ENCODE measurements at places on chromosomes 11 and 22.

DNA sequence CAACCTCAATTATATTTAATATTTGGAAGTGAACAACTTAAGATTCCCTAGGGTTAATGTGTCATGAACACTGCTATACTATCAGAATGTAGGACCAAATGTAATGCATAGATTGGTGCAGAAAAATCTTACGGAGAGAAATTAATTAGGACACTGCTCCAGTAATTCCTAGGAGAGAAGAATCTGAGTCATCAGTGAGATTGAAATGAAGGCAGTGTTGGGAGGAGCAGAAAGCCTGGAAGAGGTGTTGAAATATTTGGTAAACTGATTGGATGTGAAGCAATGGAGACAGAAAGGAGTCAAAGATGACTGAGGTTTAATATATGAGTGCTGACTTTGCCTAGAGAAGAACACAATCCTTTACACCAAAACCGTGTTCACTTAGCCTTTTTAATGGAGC, 836.0 kb downstream of the FAM181B start:
- DNase-seq: no peak

GRCh38 chr11:111331711-111332479, 33.5 kb downstream of the POU2AF3 start:
- DNase-seq: no peak

GRCh38 chr11:36487619-36488018, 22.5 kb downstream of the TRAF6 start:
- no peak for DNase-seq

- no peak for DNase-seq
Observed at GRCh38 chr11:125289419-125290098, 125.0 kb downstream of the PKNOX2 start.

GRCh38 chr11:93348930-93349329, 18.4 kb downstream of the DEUP1 start:
- DNase-seq: no peak

GRCh38 chr22:49307481-49307830, 520.2 kb downstream of the BRD1 start:
- no peak for DNase-seq

DNA sequence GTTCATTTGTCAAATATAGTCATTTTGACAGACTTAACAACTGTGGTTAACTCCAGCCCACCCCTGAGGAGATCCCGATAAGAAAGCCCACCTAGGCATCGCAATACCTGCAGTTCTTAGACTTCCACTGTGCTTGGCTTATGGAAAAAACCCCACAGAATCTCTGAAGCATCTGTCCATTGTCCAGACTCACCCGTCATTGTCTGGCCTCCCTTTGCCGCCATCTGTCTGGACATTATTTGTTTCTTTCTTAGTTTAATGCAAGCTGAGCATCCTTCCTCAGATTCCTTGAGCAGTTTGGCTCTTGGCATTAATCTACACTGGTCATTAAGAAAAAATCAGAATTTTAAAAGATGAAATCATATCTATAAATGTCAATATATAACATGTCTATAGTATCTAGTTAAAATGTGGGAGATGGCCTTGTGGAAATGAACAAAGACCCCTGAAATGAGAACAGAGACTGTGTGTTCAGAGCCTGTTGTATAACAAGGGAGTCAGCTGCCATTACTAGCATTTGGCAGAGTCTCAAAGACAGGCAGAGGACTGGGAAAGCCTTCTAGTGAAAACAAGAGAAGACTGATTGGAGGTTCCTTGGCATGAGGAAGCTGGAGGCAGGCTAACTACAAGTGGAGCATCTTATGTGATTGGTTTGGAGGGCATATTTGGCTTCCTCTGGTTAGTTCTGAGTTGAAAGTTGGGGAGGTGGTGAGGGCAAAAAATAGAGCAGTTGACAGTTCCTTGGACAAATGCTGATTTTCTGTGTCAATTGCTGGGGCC, 80.4 kb downstream of the SPON1 start:
- DNase-seq: no peak

DNA sequence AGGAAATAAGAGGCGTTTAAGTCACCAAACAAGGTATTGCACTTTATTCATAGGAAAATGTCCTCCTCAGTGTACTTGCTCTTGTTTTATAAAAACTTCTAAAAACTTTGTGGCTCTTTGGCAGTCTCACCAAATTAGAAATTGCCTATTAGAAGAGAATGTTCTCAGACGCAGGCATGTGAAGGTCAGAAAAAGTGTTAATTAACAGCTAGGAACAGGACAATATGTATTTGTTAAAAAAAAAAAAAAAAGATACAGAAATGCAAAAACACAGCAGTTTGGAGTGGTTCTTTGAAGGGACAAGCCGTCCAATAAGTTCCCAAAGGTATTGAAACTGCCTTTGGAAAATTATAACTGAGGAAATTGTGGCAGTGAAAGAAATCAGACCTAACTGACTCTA, 67.9 kb downstream of the SLC25A17 start:
- DNase-seq: no peak

GRCh38 chr11:93219440-93219839, 21.6 kb upstream of the SLC36A4 start:
- no peak for DNase-seq

DNA sequence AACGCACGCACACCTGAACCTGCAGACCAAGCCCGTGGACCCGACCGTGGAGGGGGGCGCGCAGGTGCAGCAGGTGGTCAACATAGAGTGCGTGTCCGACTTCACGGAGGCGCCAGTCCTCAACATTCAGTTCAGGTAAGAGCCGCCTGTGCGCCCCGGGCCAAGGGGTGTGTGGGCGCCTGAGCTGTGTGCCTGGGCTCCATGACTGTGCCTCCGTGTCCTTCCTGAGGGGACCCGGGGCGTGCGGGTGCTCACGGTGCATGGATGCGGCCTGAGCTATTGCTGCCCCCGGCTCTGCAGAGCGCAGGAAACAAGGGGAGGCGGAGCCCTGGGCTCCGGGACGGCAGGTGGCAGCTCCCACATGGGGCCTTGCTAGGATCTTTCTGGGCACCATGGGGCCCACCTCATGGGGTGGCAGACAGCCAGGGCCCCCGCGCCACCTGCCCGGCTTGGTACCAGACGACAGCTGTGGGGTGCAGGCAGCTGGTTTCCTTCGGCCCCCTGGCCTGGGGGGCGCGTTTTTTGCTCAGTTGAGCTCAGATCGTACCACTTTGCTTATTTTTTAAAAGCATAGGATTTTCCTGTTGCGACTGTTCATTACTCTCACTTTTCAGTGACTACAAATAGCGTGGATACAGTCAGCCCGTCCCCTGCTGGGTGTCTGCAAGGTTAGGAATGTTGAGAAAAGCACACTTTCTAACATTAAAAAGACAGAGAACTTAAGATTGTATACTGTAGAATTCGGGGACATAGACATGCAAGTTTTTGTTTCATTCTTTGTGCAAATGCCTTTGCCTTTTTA, 28.3 kb downstream of the MUC6 start:
- DNase-seq: no peak

DNA sequence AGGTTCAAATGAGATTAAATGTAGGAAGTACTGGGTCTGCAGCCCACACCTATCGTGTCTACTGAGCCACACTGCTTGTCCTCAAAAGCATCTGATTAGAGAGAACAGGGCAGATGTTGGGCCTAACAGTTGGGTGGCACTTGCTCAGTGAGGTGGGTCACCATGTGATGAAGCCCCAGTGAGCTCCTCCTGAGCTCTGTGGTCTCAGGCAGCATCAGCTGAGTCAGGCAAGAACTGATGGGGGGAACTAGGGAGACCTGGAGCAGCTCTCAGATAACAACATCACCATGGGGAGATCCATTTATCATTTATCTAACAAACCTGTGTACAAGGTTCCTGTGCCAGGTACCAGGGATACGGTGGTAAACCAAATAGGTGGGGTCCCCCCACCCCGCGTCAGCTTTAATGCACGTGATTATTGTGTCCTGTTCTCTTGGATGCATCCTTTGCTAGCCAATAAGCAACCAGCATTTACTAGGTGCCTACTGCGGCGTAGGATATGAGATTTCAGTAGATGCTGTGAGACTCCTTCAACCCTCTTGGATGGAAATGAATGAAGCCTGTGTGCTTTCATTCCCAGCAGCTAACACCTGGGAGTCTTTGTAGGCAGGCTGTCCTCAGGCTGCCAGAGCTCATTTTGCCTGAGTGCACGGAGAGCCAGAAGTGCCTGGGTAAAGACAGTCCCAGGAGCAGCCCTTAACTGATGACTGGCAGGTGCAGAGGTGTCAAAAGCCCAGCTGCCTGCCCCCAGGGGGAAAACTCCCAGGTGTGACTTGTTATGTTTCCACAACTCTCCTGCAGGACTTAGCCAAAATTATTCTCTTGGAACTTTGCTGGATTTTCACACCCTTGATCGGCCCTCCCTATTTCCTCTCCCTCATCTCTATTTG, 73.6 kb upstream of the NARS2 start:
- no peak for DNase-seq

DNA sequence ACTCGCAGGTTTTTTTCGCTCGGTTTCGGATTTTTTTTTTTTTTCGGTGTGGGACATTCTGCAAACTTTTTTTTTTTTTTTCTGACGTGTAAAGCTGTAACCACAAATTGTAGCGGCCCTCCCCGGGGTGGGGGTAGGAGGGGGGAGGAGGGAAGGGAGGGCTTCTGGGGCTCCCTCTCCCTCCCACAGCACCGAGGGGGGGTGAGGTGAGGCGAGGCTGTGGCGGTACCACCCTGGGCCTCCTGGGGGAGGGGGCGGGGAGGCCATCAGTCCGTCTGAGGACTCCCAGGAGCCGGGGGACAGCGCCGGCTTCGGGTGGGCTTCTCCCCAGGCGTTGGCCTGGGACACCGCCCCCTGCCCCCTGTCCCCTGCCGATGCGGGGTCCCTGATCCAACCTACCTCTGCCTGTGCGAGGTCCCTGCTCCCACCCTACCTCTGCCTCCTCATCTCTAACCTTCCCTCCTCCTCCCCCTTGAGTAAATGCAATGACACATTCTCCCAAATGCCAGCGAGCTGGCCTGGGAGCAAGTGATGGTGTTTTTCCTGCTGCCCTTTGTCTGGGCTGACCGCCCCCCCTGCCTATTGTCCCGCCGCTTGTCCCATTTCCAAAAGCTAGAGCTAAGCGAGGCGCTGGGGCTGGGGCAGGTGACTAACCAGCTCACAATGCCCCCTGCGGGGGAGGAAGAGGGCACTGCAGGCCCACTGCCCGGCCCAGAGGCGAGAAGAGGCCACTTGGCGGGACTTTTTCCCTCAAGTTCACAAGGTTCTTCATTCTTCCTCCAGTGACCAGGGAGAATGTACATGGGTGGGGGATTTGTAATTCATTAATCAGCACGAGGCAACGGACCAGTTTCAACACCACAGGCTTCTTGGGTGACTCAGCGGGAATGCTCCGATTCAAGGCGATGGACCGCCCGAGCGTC, 511 bp upstream of the CLCF1 start:
- peak; percentile 53 for DNase-seq

- DNase-seq: no peak
Observed at GRCh38 chr11:95092549-95093324, 3.1 kb downstream of the ENDOD1 start.

DNA sequence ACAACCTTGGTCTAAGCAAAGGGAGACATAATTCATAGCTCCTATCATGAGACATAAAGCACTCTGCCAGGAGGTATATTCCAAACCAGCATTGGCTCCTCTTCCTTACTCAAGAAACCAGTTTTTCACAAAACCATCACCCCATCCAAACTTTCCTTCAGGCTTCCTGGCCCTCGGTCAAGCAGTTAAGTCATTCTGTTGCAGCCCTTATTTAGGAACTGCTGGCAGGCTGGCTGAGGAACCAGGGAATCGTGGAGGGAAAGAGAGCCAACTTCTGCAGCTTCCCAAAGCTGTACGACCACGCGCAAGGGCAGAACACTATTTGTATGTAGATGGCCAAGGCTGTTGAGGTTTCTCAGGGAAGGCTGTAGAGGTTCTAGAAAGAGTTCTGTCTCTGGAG, 680 bp downstream of the IFT46 start:
- no peak for DNase-seq

DNA sequence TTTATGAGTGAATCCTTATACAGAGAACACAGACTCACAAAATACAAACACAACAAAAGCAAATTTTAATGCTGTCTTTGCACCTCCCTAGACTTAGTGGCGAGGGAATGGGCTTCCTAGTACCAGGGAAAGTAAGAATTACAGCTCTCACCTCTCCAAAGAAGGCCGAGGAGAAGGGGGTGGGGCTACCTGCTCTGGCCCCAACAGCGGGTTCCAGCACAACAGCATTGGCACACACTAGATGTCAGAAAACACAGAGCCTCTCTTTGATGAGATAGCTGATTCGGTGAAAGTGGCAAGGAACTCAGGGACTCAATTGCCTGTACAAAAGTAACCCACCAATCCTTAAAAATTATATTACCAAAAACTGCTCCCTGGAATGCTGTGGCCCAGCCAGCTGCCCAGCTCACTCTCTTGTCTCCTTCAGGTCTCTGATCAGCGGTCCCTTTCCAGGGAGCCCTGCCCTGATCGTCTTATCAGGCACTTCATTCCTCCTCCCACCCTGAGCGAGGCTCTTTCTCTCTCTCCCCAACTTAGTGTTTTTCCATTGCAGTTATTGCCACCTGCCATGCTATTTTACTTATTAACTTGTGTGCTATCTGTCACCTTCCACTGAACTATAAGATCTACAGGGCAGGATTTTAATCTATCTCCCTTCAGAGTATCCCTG, 30.7 kb downstream of the SPON1 start:
- DNase-seq: no peak

DNA sequence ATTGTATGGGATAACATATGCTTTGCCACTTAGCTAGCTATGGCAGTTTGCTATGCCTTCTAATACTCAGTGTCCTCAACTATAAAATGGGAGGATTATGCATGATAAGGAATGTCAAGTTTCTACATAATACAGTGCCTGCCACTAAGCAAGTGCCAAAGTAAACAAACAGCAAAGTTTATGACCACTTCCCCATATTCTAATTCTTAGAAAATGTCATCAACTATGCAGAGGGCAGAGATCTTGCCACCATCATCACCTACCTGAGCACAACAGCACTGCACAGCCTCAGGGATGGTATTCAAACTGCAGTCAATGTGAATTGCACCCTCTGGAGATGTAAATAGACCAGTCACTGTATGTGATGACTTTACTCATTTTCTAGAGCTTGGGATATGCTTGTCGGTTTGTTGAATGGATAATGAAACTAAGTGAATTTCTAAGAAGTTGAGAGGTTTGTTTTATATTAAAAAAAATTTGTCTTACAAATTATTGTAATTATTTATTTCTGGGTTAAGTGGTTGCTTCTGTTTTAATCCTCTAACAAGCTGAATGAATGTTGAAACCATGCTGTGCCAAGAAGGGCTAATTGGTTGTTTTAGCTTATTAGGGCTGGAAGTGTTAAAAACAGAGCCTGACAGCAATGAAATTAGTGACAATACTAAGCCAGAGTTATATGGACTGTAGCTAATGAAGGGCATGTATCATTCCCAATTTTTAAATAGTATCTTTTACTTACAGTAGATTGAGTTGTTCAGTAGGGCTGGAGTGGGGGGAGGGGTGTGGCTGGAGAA, 398.4 kb downstream of the CNTN5 start:
- DNase-seq: no peak

Measured in stimulated activated CD8-positive, alpha-beta memory T cell treated with anti-CD3 and anti-CD28 coated beads, Interleukin-4, amount 100 ng/mL, for 1 hour (primary cell).